ENCODE measurements at places on chromosomes 7 and 10. TPM values are rescaled to one million over a fixed set of nuclear protein-coding genes. Genes with fewer than 3 reads are reported as not detected.

GRCh38 chr10:81095238-81095637 is 557.5 kb downstream of the SH2D4B start:
- DNase-seq: no peak

DNA sequence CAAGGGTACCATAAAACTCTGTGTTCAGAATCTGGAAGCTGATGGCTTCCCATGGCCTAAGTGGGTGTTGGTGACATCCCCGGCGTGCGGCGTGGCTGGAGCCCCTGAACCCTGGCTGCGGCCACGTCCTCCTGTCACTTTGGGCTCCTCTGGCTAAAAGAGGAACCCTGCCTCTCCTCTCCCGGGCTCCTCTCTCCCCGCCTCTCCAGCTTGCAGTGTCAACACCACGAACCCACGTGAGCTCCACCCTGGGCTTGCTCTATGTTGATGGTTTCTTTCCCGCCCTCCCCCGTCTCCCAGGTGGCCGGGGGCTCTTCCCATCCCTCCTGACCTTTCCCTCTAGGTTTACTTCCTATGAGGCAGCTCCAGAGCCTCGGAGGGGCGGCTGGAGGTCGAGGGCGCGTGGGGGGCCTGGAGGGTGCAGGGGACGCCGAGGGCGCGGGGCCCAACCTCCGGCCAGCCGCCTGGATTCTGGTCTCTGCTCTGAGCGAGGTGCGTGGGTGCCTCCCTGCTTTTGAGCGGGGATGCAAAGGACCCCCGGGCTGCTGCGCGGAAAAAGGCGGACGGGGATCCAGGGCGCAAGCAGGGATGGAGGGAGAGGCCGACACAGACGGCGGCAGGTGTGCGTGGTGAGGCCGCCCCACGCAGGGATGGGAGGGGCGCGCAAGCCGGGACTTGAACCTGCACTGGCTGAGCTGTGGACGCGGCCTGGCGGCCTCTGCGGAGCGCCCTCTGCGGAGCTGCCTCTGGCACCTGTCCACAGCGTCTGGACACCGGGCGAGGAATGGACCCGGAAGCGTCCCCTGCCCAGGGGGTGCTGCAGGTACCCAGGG is 115.5 kb upstream of the DIP2C start:
- no peak for DNase-seq

DNA sequence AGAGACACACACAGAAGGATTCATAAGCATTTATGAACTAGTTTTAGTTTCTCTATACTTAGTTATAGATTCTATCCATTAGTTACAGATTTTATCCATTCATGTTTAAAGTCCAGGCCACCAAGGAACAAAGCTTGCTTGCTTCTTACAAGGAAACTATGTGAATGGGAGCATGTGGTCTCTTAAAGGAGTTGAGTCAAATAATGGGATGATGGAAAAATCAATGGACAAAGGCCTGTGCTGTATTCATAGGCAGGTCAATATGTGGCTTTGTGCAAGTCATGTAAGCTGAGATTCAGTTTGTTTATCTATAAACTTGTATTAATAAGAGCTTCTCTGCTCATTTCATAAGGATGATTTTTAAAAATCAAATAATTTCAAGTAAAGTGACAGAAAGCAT is 172.8 kb upstream of the CDK1 start:
- no peak for DNase-seq

DNA sequence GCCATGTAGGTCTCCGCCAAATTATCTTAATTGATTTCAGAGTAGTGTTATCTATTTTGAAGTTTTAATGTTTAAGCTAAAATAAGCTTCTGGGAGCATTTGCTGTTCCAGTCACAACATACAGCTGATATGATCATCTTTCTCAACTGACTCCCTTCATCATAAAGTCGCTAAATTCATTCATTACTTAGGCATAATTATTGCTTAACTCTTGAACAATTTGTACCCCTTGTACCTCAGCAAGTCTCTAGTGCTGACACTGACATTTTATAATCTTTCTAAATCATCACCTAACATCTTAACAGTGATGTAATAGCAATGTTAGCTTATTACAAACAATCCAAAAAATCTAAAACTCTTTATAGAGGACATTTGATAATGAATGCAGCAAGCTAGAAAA is 54.3 kb upstream of the WNT16 start:
- no peak for DNase-seq

GRCh38 chr7:43735802-43736603 is 6.7 kb upstream of the COA1 start:
- no peak for DNase-seq

DNA sequence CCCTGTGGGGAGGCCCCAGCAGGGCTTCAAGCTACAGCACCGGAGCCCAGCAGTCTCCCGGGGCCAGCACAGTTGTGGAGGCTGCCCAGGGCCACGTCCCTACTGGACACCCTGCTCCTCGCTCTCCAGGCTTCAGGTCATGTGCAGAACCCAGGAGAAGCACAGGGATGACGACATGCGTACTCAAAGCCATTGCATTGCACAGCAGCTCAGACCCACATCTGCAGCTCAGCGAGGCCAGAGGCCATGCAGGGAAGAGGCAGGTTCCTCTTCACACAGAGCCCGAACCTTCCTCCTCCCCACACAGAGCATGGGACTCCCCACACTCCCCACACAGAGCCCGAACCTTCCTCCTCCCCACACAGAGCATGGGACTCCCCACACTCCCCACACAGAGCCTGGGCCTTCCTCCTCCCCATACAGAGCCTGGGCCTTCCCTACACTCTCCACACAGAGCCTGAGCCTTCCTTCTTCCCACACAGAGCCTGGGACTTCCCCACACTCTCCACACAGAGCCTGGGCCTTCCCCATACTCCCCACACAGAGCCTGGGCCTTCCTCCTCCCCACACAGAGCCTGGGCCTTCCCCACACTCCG is 12.3 kb downstream of the CFAP46 start:
- DNase-seq: no peak

- no peak for DNase-seq
These were observed 128.7 kb downstream of the COBL start for GRCh38 chr7:51187941-51188340.

- DNase-seq: no peak
These were observed 38.0 kb downstream of the WIPI2 start for GRCh38 chr7:5228066-5228465.

- no peak for DNase-seq
These were observed 191.2 kb downstream of the CSTF2T start for GRCh38 chr10:51508156-51508555.

DNA sequence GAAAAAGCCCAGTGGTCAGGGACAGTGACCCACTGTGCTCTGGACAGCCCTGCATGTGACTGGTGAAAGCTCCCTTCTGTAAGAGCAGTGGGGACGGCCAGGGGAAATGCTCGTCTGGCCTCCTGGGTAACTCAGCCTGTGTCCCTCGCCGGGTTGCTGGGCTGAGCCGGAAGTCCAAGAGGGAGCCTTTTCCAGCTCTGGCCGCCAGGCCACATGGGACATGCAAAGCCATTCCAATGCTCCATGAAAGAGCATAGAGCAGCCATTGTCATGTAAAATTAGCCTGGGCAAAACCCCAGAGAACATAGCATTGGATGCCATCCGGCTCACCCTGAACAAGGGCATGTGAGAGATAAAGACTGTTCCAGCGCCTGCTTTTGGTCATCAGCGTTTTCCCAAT is 64.9 kb upstream of the ADRB1 start:
- DNase-seq: no peak

DNA sequence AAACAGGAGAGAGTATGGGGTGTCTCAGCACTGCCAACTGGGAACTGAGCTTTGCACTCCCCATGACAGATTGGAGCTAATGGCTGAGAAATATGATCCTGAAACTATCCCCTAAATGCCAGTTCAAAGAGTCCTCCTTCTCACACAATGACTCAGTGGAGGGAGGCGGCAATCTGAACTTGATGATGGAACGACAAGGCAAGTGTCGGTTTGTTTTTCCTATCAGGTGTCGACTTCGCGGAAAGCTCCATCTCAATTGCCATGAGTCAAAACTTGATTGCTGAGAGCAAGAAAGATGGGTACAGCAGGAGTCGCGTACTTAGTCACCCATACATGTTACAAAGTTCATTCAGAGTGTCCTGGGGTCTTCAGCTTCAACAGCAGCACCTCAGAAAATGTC is 52.5 kb downstream of the NPY start:
- DNase-seq: no peak

DNA sequence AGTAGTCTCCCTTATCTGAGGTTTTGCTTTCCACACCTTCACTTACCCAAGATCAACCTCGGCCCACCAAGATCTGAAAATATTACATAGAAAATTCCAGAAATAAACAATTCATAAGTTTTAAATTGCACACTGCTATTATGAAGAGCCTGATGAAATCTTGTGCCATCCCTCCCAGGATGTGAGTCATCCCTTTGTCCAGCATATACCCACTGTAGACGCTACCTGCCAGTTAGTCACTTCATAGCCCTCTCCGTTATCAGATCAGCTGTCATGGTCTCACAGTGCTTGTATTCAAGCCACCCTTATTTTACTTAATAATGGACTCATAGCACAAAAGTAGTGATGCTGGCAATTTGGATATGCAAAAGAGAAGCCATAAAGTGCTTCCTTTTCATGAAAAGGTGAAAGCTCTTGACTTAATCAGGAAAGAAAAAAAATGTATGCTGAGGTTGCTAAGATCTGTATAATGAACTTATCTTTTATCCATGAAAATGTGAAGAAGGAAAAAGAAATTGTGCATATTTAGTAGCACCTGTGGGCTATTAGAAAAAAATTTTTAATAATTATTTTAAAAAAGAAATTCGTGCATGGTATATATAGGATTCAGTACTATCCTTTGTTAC is 9.8 kb upstream of the MRPS16 start:
- DNase-seq: no peak

- no peak for DNase-seq
These were observed 16.6 kb downstream of the COL28A1 start for GRCh38 chr7:7519056-7519455.

DNA sequence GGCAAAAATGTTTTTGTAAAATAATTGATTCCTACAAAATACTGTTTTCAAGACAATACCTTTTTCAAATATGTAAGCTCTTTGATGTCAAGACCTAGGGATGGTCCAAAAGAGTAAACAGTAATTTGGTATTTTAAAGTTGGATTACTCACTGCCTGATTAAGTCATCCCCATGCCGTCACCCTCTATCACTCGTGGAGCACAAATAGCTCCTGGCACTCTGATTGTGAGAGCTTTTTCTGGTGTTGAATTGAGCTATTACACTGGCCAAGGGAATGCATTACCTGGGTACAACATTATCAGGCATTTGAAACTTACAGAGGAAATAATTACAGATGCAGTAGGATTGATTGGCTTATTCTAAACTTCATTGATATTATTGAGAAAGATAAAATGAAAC is 231.9 kb upstream of the GRM3 start:
- DNase-seq: no peak

- no peak for DNase-seq
These were observed 322.6 kb downstream of the KIF20B start for GRCh38 chr10:90023950-90024349.

- DNase-seq: no peak
These were observed 8.8 kb upstream of the RHOBTB1 start for GRCh38 chr10:60952846-60953220.

GRCh38 chr7:149881328-149882247 is 7.8 kb downstream of the ATP6V0E2 start:
- DNase-seq: no peak

DNA sequence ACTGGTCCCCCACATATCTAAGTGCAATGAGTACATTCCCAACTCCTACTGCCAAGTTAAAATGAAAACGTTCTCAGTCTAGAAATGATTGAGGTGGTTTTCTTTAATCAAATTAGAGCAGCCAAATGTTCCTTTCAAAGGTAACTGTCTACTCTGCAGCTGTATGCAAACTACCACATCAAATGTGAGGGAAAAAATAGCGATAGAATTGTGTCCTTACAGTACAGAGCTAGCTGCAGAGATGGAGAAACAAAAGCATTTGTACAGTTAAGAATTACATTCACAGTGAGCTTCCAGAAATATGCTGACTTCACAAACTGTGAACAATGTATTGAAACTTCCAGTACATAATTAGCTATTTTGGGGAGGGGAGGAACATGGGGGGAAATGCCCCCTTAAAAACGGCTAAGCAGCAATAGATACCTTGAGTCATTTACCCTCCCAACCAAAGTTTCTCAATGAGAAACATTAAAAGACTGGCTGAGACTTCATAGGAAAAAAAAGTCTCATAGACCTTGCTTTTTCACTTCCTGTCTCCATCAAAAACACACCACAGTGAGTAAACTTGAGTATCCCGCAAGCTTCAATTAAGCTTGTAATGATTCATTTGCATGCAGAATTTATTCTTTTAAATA is 22.9 kb downstream of the CDK6 start:
- DNase-seq: no peak

DNA sequence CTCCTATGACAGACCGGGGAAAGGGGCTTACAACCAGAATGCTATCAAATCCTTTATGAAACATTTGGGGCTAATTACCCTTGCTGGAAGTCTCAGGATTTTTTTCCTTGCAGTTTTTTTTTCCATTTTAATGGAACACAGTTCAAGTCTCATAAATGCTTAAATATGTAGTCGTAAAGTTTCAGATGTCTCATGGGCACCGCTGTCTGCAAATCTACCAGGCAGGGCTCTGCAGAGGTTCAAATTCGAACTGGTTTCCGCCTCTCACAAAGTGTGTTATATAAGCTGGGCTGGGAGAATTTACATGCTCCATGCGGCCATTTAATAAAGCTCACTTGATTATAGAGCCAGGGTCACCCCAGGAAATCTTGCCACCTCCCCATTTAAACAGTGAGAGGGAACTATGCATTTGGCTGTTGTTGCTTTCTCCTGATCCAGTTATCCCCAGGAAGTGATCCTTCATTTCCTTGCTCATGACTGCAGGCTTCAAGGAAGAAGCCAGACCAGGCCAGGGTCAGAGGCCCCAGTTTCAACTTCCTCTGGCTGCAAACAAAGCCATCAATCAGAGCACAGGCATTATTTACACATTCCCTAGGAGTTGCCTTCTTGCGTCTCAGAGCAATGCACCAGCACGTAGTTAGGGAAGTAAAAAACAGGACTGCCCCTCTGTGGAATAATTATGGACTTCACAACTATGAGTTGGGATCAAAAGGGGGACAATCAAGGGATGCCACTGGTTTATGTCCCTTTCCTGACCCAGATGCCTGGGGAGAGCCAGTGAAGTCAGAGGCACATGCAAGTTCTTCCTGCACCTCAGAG is 358.8 kb downstream of the PRPF18 start:
- DNase-seq: no peak

- no peak for DNase-seq
These were observed 28.3 kb downstream of the EBF3 start for GRCh38 chr10:129935867-129936152.

GRCh38 chr10:68900427-68901104 is 549 bp upstream of the DDX50 start:
- DNase-seq: no peak

Gene HYCC1
- 19.0 TPM for total RNA-seq

Gene CROT
- 42.5 TPM for total RNA-seq

Gene SFRP5
- 3.6 TPM for total RNA-seq

Gene LRRC18
- not detected for total RNA-seq

Gene SNCG
- 1.2 TPM for total RNA-seq

Gene CRCP
- total RNA-seq: 52.6 TPM

Gene CFAP70
- 2.3 TPM for total RNA-seq

Gene CPN1
- 95.7 TPM for total RNA-seq

Gene CD36
- 68.9 TPM for total RNA-seq

Gene MEST
- 23.3 TPM for total RNA-seq

Gene NRP1
- 55.6 TPM for total RNA-seq
